Stimulated activated CD8-positive, alpha-beta memory T cell treated with anti-CD3 and anti-CD28 coated beads, Interleukin-7, amount 100 ng/mL, for 1 hour (primary cell): ENCODE measurements at places on chromosomes 2 and 18.

DNA sequence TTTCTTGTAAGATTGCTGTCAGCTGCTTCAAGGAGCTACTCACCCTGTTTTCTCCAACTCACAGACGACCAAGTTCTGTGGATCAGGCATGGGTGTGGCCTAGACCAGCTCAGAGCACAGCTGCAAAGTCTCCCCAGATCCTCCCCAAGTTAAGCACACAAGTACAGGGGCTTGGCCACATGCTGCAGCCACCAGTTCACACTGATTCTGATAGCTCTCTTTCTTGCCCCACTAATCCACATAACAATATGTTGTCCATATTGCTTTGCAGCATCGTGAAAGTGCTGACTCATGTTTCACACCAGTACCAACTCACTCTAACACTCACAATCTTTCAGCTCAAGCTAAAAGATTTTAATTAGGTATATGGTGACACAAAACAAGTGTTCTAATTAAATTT, 437.0 kb downstream of the PARD3B start:
- DNase-seq, result no peak

- DNase-seq, result no peak
These were observed 128.0 kb downstream of the SPP2 start for GRCh38 chr2:234178330-234179030.

GRCh38 chr2:9720352-9721093, 89.7 kb upstream of the YWHAQ start:
- no peak for DNase-seq

- DNase-seq, result no peak
These were observed 453.4 kb upstream of the SLC14A2 start for GRCh38 chr18:45161850-45162249.

- no peak for DNase-seq
These were observed 201.1 kb downstream of the MGAT5 start for GRCh38 chr2:134454931-134455330.

DNA sequence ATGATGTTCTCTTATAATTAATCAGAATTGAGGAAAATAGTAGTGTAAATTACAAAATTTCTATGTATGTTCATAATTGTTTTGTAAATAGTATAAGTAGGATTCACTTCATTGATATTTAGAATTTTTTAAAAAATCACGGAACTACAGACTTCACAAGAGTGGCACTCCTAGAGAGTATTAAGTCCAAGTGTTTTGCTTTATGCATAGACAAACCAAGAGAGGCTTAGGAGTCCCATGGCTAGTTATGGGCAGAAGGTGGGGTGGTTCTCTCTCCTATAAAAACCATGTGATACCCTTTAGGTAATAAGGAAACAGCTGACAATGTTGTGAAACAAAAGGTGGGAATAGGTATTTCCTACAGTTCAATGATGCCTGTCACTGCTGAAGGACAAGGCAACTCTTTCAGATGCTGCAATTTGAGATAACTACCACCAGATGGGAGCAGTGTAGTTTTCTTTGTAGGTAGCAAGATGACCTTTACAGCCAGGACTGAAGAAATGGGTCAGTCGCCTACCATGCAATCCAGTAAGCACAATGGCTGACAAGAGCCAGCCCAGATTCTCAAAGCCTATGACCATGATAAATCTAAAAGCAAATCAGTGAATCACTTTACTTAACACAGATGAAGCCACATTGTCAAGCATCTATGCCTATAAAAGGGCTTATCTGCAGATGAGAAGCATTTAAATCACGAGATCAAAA, 83.9 kb downstream of the AAK1 start:
- no peak for DNase-seq

GRCh38 chr2:173249661-173250641, 104.7 kb upstream of the CDCA7 start:
- DNase-seq, result no peak

DNA sequence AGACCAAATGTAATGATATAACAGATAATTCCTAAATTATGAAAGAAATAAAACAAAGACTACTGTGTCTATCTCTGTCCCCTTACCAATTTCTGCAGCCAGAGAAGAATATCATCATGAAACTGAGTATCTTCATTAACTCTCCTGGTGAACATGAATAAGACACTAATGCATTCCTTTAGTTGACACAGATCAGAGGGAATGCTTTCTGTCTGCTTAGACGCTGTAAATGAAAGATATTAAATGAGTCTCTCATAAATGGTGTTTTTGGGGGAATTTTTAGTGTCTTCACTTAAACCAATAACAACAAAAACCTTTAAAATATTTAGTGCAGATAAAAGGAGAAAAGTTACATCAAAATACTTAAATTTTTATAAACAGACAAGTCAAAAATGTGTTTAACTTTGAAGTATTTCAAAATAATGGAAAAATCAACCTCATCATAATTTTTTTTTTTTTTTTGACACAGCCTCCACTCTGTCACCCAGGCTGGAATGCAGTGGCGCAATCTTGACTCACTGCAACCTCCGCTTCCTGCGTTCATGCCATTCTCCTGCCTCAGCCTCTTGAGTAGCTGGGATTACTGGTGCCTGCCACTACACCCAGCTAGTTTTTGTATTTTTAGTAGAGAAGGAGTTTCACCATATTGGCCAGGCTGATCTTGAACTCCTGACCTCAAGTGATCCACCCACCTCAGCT, 16.0 kb downstream of the EPG5 start:
- DNase-seq, result no peak

- no peak for DNase-seq
These were observed 72.9 kb upstream of the HK2 start for GRCh38 chr2:74760875-74761630.

DNA sequence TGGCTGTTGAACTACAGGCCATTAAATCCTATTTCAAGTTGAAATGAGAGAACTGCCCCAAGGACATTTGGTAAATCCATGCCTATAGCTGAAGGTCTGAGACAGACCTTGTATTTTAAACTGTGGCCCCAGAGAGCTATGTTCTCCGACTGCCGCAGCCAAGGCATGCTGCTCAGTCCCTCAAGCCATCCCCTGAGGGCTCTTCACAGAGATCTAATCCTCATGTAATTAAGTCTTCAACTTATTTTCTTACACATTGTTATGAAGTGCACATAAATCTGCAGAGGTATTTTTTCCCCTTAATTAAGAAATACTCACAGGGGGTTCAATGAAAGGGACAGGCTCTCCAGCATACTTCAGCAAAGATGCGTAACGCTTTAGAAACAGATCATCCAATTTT, 50.6 kb downstream of the ABCG8 start:
- DNase-seq, result no peak

- no peak for DNase-seq
These were observed 73.2 kb downstream of the COL3A1 start for GRCh38 chr2:189047171-189047888.

DNA sequence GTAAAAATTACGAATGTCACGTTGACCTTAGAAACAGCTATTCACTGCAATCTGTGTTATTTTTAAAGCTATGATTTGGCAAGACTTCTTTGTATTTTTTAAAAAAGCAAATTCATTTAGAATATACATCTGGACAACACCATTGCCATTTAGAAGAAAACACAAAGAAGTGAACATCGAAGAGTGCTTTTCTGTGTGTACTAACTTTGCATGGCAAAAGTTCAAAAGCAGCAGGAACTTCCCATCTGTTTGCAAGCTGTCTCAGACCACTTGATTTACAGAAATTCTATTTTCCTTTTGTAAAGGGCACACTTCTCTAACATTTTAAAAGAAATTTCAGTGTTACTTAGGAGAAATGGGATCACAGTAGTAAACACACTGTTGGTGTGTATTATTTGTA, 145.9 kb downstream of the CALCRL start:
- no peak for DNase-seq

DNA sequence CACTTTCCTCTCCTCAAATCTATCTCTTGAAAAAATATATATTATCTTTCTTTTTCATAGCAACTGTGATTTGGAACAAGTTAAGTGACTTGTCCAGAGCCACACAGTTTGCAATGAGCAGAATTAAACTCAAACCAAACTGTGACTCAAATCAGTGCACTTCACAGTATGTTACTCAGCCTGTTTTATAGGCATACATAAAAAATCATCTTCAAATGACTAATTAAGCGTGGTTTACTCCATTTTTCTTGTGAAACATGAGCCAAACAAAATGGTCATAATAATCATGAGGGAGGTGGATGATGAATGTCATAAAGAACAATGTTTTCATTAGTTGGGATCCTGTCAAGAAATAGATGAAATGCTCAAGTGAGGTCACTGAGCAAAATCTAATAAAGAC, 6.1 kb upstream of the CCDC178 start:
- DNase-seq, result no peak

DNA sequence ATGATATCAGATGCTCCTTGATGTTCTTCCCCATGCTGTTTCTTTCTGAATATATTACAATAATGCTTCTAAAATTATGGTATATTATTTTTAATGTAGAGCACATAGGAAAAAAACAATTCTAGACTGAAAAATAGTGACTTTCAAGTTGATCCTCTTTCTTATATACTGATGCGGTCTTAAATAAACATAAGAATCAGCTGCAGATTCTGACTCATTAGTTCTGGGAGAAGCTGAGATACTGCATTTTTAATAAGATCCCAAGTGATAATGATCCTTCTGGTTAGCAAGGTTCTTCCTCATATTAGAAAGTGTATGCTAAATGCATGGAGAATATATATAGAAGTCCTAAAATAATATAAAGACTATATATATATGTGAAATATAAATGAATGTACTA, 124.9 kb downstream of the XIRP2 start:
- DNase-seq, result no peak

DNA sequence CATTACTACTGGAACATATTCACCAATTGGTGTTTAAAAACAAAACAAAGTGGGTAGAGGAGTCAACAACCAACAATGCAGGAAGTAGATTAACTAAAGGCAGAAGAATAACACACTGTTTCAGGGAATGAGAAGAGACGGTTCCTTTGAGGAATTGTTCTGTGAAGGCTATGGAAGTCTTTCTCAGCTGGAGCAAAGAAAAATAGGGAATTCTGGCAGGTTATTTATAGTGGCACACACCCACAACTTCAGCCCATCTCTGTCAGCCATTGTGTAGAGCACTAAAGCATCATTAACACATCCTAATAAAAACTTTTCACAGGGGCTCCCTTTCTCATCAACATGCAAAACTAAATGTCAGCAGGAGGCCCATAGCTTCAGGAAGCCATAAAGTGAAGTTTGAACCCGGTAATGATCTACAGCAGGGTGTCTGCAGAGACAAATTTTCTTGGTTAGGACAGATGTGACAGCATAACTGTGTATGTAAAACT, 113.6 kb downstream of the CDH2 start:
- DNase-seq, result no peak

- no peak for DNase-seq
These were observed 678.4 kb upstream of the ZNF804A start for GRCh38 chr2:183919926-183920325.

- no peak for DNase-seq
These were observed 63.9 kb downstream of the DGKD start for GRCh38 chr2:233418052-233418760.

DNA sequence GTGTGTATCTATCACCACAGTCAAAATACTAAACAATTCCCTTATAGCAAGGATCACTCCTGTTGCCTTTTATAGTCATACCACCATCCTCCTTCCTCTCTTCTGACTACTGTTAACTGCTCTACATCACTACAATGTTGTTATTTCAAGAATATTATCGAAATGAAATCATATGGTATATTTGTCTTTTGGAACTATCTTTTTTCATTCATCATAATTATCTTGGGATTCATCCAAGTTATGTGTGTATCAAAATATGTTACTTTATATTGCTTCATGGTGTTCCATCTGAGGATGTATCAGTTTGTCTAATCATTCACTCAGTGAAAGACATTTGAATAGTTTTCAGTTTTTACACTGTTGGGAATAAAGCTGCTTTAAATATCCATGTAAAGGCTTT, 1423.0 kb upstream of the PIK3C3 start:
- DNase-seq, result no peak
